Brain (organoid and tissue), 16 donors: ENCODE measurements at places on chromosomes 12 and 14.

- DNase-seq, result no peak
Observed at GRCh38 chr12:92602476-92602875, 100.3 kb upstream of the PLEKHG7 start.

DNA sequence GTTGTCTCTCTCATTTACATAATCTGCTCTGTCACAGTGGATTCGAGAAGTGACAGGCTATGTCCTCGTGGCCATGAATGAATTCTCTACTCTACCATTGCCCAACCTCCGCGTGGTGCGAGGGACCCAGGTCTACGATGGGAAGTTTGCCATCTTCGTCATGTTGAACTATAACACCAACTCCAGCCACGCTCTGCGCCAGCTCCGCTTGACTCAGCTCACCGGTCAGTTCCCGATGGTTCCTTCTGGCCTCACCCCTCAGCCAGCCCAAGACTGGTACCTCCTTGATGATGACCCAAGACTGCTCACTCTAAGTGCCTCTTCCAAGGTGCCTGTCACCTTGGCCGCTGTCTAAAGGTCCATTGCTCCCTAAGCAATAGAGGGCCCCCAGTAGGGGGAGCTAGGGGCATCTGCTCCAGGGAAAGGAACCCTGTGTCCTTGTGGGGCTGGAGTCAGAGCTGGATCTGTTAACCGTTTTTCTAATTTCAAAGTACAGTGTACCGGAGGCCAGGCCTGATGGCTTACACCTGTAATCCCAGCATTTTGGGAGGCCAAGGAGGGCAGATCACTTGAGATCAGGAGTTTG is 5.1 kb downstream of the ERBB3 start:
- no peak for DNase-seq

DNA sequence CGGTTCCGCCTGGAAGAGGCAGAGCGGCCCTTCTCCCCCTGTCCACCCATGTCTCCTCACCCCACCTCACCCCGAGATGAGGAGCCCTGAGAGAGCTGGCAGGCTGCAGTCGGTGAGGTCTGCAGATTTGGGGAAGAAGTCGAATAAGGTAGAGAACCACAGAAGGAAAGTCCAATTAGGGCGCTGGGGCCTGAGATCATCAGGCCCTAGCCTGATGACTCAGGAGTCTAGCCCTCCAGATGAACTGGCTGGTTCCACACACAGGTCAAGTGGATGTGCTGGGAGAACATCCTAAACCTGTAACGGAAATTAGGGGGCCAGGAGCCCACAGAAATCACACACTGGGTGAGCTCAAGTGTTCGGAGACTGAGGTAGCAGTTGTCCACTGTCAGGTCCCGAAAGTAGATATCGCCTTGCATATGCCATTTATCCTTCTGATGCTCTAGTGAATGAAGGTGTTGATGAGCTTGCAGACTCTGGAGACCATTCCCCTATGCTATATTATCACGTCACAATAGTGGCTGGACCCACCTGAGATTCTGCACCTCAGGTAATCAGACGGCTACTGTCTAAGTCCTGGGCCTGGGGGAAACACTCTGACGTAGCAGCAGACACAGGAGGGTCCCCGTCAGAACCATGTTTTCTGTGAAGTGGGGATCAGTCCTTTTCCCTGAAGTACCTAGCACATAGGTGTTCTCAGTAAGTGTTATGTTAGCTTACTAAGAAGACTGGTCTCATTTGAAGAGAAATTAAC is 886 bp upstream of the METTL17 start:
- DNase-seq, result no peak

GRCh38 chr12:1496162-1496900 is 98.0 kb downstream of the FBXL14 start:
- DNase-seq, result no peak

GRCh38 chr12:26938701-26939062 is 412 bp downstream of the FGFR1OP2 start:
- no peak for DNase-seq

GRCh38 chr14:20857630-20858261 is 33.4 kb upstream of the RNASE3 start:
- peak; percentile 25 for DNase-seq

DNA sequence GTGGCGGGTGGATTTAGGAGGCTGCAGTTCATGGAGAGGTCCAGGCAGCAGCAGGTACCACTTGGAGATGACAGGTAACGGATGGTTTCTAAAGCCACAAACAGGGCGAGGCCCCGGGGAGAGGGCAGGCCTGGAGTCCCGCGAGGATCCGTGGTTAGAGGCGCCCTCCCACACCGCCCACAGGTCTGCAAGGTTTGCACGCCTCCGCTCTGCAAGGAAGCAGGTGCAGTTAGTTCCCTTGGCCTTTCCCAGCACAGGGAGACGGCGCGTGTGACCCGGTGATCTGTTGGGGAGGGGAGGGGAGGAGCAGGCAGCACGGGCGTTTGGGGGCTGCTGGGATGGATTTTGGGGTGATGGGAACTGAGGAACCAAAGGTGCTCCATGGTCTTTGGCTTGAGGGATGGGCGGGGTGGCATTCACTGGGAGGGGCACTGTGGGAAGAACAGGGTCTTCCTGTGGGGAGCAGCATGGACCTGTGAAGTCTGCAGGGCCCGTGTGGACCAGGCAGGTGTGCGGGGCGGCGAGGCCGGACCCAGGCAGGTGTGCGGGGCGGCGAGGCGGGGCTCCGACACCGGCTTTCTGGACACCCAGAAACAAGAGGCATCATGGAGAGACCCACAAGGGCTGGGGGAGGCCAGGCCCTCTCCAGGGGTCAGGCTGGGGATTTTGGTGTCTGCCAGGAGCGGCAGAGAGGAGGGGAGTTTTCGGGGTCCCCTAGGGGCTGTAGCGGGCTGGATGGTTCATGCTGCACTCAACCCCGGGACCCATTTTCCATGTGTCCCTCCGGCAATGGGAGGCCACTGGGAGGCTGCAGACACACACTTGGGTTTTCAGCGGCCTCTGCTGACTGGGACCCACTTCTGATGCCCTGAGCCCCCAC is 29.1 kb downstream of the NOC4L start:
- no peak for DNase-seq

GRCh38 chr14:100748944-100749343 is 22.3 kb downstream of the DLK1 start:
- DNase-seq, result no peak

- no peak for DNase-seq
Observed at GRCh38 chr12:127832172-127832571, 434.8 kb upstream of the TMEM132C start.

- no peak for DNase-seq
Observed at GRCh38 chr12:125185311-125185739, 120.1 kb downstream of the AACS start.

- DNase-seq, result no peak
Observed at GRCh38 chr12:105736498-105736897, 402.3 kb downstream of the NUAK1 start.

- no peak for DNase-seq
Observed at GRCh38 chr12:47094804-47095203, 15.0 kb upstream of the AMIGO2 start.

- peak; percentile 38 for DNase-seq
Observed at GRCh38 chr14:95515596-95516552, 576 bp downstream of the SYNE3 start.

DNA sequence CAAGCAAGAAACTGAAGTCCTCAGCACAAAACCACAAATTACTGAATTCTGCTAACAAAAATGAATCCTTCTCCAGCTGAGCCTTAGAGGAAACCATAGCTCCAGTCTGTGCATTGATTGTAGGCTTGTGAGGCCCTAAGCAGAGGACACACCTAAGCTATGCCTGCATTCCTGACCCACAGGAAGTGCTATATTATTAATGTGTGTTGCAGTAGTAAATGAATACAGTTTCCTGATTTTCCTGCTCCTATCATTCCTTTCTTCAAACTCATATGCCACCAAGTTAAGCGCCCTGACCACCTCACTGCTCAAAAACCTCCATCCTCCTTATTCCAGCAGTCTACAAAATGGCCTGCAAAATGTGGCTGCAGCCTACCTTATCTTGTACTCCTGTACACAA is 151.9 kb upstream of the ABCD2 start:
- no peak for DNase-seq

DNA sequence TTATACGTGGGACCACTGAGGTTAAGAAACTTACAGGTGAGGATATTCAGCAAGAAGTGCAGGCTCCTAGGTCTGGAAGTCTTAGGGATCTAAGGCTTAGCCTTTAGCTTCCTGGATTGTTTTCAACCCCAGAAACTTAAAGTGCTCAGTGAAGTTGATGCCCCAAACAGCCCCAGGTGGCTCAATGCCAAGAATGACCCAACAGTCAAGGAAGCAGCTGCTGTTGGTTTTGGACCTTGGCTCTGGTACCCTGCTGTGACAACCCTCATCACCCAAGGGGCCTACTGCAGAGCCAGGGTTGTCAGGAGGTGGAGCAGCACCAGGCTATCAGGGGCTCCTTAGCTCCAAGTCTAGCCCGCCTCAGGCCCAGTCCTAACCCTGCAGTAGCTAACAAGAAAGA is 36.8 kb downstream of the VDR start:
- no peak for DNase-seq

- no peak for DNase-seq
Observed at GRCh38 chr14:93322929-93323599, 9.8 kb downstream of the BTBD7 start.

GRCh38 chr12:104177663-104178501 is 37.7 kb upstream of the TXNRD1 start:
- DNase-seq, result no peak

- DNase-seq, result no peak
Observed at GRCh38 chr12:53014709-53015108, 8.5 kb downstream of the EIF4B start.

DNA sequence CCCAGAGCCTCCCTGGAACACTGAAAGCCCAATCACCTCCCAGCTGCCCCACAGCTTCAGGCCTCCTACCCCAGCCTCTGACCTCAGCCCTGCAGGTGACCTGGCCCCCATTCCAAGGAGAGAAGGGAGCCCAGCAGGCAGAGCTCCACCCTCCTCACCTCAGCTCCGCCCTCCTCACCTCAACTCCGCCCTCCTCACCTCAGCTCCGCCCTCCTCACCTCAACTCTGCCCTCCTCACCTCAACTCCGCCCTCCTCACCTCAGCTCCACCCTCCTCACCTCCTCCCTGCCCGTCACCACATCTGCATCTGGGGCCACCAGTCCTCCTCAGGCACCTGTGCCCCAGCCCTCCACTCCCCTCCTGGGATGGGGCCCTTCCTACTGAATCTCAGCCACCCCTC is 112.2 kb upstream of the SFSWAP start:
- no peak for DNase-seq
